ENCODE measurements at places on chromosomes 2 and 18.

DNA sequence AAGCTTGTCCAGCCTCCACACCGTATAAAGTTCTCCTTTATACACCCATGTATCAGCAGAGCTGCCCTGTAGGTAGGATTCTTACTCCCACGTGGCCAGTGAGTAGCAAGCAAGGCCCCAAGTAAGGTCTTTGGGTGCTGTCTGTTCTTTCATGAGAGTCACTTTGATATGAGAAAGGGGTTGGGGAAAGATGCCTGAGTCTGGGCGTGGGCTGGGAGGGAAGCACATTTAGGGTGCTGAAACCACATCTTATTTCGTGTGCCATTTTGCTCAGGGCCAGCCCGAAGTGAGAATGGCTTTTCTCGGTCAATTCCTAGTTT is 436 bp upstream of the ITPRIPL1 start:
- DNase-seq, result no peak

DNA sequence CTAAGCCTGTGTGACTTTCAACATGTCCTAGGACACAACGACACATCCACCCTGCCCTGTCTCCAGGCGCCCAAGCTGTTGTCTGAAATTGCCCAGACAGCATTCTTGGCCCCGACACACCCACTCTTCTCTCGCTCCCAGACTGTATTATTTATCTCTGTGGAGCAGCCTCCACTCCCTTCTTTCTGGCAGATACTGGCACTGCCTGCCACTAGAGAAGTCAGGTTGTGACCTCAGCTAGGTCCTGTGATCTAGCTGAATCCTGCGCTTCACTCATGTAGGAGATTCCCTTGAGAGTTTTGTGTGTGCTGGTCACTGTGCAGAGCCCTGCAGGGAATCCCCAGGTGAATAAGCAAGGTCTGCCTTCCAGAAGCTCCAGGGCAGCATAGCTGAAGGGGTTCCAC is 77.1 kb upstream of the TNP1 start:
- no peak for DNase-seq

DNA sequence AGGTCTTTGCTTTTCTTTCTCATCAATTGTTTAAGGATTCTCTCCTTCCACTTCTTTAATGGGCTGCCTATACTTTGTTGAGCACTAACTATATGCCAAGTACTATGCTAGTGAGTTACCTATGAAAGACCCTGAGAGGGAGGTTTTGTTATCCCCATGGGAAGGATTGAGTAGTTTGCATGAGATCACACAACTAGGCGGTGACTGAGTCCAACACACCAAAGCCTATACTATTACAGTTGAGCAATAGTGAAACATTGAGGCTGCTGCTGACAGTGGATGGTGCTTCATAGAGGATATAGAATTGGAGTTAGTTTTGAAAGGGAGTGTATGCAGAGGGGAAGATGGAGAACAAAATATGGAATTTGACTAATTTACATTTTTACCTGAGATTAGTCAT is 15.8 kb downstream of the NABP1 start:
- DNase-seq, result no peak

GRCh38 chr2:163644238-163644637 is 91.6 kb downstream of the FIGN start:
- DNase-seq, result no peak

DNA sequence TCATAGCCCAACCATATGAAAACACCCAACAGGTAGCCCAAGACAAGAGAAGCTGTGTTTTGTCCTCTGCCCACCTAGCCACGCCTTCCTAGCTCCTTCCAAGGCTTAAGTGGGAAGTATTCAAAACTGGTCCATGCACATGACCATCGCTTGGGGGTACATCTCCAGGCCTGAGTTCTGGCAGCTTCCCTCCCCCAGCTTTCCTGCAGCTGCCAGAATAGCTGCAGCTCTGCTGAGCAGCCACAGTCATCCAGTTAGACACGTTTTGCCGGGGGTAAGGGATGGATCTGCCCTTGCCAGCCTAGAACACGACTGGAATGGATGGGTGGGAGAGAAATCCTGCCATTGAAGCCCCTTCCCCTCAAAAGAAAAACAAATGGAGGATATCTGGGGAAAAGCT is 166.8 kb downstream of the NRP2 start:
- no peak for DNase-seq

- DNase-seq, result no peak
Observed at GRCh38 chr2:183838295-183838694, 714.1 kb downstream of the NUP35 start.

GRCh38 chr18:44712025-44712424 is 31.3 kb downstream of the SETBP1 start:
- DNase-seq, result no peak
